Caco-2 (cell line): ENCODE measurements at places on chromosomes 3 and 15. TPM values are rescaled to one million over a fixed set of nuclear protein-coding genes. Genes with fewer than 3 reads are reported as not detected.

Gene LRRC49
- 0.82 and 2.1 TPM in 2 replicates for total RNA-seq

DNA sequence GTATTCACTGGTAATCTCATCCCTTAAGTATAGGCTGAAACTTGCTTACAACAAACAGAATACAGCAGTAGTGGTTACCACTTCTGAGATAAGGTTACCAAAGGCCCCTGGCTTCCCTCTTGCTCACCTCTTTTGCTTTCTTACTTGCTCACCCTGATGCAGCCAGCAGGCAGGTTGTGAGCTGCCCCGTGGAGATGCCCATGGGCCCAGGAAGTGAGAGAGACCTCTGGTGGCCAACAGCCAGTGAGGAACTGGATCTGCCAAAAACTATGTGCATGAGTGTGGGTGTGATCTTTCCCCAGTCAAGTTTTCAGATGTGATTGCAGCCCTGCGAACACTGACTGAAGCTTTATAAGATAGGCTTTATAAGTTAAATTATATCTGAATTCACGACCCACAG, 48.7 kb downstream of the NMNAT3 start:
- DNase-seq, result peak; percentile 61
- H3K27me3 ChIP-seq, result no peaks in the 10 kb centered on the region
- peak overlapping the region; percentile 67 for H3K27ac ChIP-seq
- H3K36me3 ChIP-seq, result no peaks in the 10 kb centered on the region
- H3K4me3 ChIP-seq, result no peak overlapping the region

DNA sequence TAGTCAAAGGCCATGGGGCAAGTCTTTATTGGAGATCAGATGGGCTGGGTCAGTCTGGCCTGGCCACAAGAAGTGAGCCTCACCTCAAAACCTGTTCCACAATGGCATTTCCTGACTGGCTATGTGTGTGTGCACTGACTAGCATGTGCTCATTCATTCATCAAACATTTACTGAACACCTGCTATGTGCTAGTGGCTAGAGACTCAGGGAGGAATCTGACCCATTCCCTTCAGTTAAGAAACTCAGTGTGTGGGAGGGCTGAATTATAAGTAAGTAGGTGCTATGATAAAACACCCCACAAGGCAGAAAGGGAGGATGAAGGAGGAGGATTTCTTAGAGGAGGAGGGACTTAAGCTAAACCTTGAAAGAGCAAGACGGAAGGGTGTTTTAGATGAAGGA, 5.4 kb upstream of the CGNL1 start:
- 0 out of 2 replicates have a peak, but pooled peaks cover 1% of the 10 kb centered on the region for H3K4me1 ChIP-seq
- no peak overlapping the region for H3K4me3 ChIP-seq

- H3K4me1 ChIP-seq, result peaks cover 51% of the 10 kb centered on the region
- H3K36me3 ChIP-seq, result no peaks in the 10 kb centered on the region; the same call in 1 of the 2 replicates
- H3K27me3 ChIP-seq, result no peaks in the 10 kb centered on the region
- H3K4me3 ChIP-seq, result no peak overlapping the region
Observed at GRCh38 chr3:71134521-71134920, 449.0 kb downstream of the FOXP1 start.
